Thoracic aorta (tissue), 2 donors: ENCODE measurements at places on chromosomes 3 and 15.

- H3K36me3 ChIP-seq: no peaks in the 10 kb centered on the region
- H3K27me3 ChIP-seq: no peaks in the 10 kb centered on the region
- H3K4me3 ChIP-seq: no peak overlapping the region
- no peaks in the 10 kb centered on the region for H3K4me1 ChIP-seq
- H3K27ac ChIP-seq: no peak overlapping the region
- no peak for DNase-seq
Observed at GRCh38 chr3:186142393-186142932, 33.6 kb upstream of the ETV5 start.

DNA sequence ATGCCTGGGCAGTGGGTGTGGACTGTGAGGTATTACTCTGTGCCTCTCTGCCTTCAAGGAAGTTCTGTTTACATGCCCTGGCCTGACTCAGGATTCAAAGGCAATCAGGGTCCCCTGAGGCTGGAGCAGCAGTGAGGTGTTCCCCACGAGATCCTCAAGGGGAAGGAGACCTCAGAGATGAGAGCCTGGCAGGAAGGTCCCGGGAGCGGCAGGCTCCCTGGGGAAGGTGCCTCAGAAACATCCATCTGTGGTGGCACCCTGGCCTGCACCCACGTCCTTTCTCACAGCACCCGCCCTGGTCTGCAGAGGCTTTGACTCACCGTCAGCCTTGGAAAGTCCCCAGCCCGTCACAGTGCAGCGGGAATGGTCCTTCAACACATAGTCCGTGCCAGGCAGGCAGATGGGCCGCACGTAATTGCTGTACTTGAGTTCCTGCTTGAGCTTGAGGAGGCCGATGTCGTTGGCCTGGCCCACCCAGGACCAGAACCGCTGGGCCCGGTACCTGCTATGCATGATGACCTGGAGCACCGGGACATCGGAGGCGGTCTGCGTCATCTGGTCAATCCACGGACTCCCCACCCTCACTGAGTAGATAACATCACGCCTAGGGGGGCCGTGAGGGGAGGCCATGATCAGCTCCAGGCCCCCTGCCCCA lies 3.6 kb downstream of the PRSS50 start:
- no peaks in the 10 kb centered on the region for H3K36me3 ChIP-seq
- no peak overlapping the region for H3K4me3 ChIP-seq
- H3K4me1 ChIP-seq: no peaks in the 10 kb centered on the region

DNA sequence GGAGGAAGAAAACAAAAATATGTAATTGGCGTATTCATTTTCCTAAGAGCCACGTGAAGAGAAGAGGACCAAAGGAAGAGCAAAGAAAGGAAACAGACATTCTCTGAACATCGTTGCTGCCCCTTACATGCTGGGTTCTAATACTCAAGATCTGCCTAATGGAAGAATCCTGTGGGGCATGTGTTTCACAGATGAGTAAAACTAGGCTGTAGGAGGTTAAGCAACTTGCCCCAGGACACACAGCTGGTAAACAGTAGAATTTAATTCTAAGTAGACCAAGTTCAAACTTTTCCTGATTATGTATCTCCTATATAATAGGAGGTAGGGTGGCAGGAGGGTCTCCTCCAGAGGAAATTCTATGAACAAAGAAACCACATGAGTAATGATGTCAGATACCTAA lies 106.1 kb upstream of the TNFAIP8L3 start:
- no peak overlapping the region for H3K27ac ChIP-seq
- no peaks in the 10 kb centered on the region for H3K36me3 ChIP-seq
- H3K4me3 ChIP-seq: no peak overlapping the region
- H3K27me3 ChIP-seq: no peaks in the 10 kb centered on the region
- no peak for DNase-seq

DNA sequence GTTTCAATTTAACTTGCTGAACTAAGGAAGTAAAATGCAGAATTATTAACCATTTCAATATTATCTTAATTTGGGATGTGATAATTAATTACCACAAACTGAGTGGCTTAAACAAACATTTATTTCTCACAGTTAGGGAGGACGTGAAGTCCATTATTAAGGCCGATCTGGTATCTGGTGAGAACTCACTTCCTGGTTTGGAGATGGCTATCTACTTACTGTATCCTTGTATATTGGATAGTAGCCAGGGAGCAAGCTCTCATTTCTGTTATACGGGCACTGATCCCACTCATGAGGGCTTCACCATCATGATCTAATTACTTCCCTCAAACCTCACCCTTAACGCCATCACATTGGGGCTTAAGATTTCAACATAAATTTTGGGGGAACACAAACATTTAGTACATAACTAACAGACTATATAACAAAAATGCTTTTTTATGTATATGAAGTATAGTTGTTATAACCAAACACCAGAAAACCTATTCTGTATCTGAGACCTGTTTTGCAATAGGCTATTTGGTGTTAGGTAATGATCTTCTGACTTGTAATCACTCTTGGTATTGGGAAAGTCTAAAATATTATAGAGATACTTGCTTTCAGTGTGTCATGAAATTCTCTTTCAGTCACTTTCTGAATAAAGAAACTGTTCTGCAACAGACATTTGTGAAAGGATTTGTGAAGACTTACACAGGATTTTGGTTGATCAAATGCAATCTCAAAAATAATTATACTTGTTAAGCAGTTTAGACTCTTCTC lies 4.7 kb upstream of the KPNA4 start:
- H3K4me3 ChIP-seq: no peak overlapping the region
- no peak overlapping the region for H3K27ac ChIP-seq
- H3K4me1 ChIP-seq: peaks cover 9% of the 10 kb centered on the region
- H3K36me3 ChIP-seq: no peaks in the 10 kb centered on the region

- no peaks in the 10 kb centered on the region for H3K27me3 ChIP-seq
- H3K36me3 ChIP-seq: no peaks in the 10 kb centered on the region
- no peak overlapping the region for H3K27ac ChIP-seq
- no peak for DNase-seq
Observed at GRCh38 chr3:192130534-192131132, 596.7 kb downstream of the FGF12 start.
